Cardiac muscle cell (in vitro differentiated cells and primary cell): ENCODE measurements at places on chromosomes 6 and 20. TPM values are rescaled to one million over a fixed set of nuclear protein-coding genes. Genes with fewer than 3 reads are reported as not detected.

The PLG gene
- not detected in 2 replicates for total RNA-seq

The TRIM10 gene
- total RNA-seq = not detected in 2 replicates

The HLA-DQB2 gene
- not detected in 2 replicates for total RNA-seq

GRCh38 chr20:63370618-63371187, 9.6 kb upstream of the CHRNA4 start:
- DNase-seq = no peak

DNA sequence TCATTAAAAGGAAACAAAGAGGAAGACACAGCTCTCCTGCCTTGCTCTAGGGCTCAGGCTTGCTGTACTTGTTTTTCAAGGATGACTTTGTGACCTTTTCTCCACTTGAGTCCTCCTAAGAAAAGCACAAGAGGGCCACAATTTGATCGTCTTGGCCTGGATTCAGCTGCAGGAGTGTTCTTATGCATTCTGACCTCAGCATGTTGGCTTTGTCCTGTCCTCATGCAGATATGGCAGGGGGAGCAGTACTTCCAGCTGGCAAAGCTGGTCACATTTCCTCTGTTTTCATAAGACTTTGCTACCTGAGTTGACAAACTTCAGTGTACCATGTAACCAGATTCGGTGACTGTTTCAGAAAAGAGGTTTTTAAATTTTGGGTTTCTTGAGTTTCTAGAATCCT, 30.8 kb downstream of the KDM1B start:
- DNase-seq = peak; percentile 33
